Activated CD8-positive, alpha-beta memory T cell treated with anti-CD3 and anti-CD28 coated beads, Interleukin-2, amount 50 U/mL, for 4 hours (primary cell): ENCODE measurements at places on chromosomes 12 and 14.

GRCh38 chr12:4849115-4849541 is 60.6 kb upstream of the KCNA1 start:
- DNase-seq = no peak

GRCh38 chr14:32650665-32651064 is 288.0 kb upstream of the NPAS3 start:
- DNase-seq = no peak

- DNase-seq = no peak
These were observed 65.9 kb upstream of the WSCD2 start for GRCh38 chr12:108063192-108063591.

DNA sequence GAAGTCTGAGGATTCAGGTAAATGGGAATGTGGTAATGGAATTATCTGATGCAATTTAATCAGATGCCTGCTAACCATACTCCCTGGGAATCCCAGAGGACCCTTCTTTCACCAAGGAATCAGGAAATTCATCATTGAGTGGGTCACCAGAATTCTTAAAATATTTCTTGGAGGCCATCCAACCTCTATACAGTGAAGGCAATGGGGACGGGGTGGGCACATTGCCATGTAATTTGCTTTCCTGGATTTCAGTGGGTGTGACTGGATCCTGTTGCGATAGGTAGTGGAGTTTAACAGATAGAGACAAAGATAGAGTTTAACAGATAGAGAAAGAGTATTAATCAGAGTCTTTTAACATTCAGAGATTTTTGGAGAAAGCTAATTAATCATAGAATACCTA is 394.4 kb downstream of the DAD1 start:
- DNase-seq = no peak

DNA sequence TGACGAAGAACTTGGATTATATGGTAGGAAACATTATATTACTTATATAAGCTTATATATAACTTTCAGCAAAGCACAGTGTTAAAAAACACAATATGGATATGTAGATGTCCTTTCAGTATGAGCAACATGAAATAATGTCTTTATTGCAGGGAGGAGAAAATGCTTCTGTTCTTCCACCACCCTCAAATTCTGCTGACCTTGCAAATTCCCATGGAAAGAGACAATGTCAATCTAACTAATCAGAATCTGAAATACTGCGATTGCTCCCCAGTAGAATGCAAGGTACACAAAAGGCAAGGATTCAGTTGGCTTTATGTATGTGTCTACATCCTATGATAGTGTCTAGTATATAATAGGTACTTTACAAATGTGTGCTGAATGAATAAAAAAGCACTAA is 26.4 kb downstream of the MGAT4C start:
- DNase-seq = no peak

- DNase-seq = no peak
These were observed 17.2 kb downstream of the RILPL1 start for GRCh38 chr12:123516216-123516780.

DNA sequence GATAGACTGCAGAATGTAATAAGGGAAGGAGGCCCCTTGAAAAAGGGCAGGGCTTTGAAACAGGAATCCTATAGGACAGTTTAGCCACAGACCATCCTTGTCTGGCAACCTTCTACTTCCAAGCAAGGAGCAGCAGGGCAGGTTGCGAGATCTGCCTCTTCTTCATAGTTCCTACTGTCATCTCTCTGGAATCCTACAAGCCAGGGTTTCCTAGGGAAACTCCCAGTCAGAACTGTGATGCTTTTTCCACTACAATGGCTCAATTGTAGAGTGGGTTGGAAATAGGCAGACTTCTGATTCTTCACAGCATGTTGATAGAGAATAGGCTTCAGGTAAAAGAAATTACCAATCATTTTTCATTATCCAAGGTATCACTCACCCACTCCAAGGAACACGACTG is 186.3 kb downstream of the DACT1 start:
- DNase-seq = no peak

GRCh38 chr12:109098651-109099050 is 1.3 kb downstream of the UNG start:
- no peak for DNase-seq

GRCh38 chr12:101909646-101910045 is 32.3 kb downstream of the DRAM1 start:
- DNase-seq = no peak

DNA sequence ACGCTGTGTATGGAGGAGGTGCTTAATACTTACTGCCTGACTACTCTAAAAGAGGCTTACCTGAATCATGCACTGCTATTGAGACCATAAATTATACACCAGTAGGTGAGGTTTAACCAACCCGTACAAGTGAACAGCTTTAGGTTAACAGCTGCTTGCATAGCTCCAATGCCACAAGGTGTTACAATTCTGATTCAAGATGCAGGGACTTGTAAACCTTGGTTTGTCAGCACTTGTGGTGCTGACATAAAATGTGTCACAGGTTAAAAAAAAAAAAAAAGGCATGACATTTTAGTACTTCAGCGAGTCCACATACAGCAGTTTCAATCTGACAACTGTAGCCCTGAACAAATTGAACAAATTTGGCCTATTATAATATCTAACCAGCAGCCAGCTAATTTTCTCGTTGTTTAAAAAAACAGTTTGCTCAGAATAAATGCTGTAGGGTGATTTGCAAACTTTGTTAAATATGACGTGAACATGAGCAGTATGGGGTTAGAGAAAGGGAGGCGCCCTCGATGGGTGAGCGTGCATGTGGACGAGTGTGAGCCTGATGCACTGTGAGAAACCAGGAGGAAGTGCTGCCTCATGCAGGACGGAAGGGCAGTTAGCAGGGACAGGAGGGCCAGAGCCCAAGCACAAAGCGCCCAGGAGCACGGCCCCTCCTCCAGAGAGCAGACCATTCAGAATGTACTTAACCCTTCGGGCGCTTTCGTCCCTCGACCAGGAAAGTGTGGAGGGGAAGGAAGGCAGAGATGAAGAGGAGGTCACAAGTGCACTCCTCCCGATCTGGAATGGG is 44.7 kb downstream of the TCHP start:
- DNase-seq = no peak

DNA sequence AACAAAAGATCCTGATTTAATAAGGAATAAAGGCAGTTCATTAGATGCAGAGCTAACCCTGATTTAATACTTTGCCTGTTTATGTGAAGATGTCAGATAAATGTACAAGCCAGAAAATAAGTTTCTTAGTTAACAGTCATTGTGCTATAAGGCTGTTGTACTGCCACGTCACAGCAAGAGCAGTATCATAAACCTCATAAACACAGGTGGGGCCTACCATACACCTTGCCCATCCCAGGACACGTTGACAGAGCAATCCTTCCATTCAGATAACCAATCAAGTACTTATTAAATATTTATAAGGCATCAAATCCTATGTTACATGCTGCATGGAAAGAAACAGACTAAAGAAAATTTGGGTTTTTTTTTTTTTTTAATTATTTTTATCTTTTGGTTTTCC is 36.5 kb downstream of the SINHCAF start:
- no peak for DNase-seq

- no peak for DNase-seq
These were observed 22.2 kb upstream of the PLEKHG6 start for GRCh38 chr12:6288235-6288634.

DNA sequence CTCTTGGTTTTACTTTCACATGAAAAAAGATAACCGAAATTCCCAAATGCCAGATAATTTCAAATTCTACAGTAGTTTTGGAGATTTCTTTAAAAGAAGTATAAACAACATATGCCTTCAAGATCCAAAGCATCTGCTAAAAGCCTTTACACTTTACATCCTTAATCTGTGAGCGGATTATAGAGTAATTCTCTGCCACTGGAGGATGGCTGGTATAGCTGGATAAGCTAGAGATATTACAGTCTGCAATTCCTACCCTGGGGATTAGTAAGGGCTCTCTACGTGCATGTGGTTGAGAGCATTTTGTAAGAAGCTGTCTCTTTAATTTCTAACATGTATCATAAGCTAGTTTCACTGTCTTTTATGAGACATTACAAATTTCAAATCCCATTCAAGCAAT is 240.3 kb upstream of the HMGA2 start:
- no peak for DNase-seq
